ENCODE measurements at places on chromosomes 2 and 18.

DNA sequence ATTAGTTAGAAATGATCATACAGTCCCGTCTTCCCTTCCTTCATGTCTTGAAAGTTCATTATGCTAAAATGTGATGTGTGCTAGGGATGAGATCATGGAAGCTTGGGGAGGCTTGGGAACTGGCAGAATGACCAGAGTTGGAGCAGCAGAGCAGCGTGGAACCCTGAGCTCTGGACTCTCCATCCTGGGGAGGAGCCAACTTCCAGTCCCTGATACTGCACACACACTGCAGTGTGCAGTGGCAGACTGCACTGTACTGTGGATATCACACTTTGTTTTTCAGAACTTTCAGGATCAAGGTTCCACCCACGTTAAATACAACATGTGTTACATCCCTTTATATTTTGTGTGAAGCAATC, 27.3 kb upstream of the GREB1 start:
- no peak for DNase-seq

DNA sequence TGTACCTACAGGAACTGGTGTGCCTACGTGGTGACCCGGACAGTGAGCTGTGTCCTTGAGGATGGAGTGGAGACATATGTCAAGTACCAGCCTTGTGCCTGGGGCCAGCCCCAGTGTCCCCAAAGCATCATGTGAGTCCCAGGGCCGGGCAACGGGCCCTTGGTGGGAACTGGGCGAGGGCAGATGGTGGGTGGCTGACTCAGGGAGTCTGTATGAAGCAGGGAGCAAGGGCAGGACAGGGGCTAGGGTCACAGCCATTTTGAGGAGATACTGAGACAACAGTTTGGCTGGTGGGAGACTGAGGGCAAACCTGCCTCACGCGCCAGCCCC, 1.7 kb downstream of the EMILIN1 start:
- DNase-seq, result no peak

DNA sequence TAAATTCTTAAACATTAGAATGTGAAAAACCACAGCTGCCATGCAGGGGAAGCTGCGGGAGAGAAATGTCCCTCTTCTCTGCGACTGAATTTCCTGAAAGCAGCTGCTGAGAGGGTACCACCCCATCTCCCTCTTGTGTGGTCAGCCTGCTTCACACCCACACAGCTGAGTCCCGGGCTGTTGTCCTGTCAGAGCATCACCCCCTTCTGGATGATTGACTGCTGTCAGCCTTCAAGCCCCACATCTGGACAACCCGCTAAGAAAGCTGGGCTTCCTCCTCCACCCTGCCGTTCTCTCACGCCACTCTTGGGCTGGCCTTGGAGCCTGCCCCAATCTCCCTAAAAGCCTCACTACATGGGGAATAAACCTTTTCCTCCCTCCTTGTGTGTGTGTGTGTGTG, 26.0 kb downstream of the SH3YL1 start:
- DNase-seq, result no peak

DNA sequence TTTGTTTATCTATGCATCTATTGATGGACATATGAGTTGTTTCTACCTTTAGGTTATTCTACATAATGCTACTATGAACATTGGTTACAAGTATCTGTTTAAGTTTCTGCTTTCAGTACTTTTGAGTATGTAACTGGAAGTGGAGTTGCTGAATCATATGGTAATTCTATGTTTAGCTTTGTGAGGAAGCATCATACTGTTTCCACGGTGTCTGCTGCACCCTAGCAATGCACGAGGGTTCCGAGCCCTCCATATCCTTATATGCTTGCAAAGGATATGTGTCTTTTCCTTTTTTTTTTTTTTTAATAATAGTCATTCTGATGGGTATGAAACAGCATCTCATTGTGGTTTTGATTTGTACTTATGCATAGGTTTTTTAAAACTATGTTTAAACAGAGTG, 83.7 kb downstream of the FMNL2 start:
- DNase-seq, result no peak

- no peak for DNase-seq
Observed at GRCh38 chr2:5969303-5969702, 277.1 kb downstream of the SOX11 start.

- no peak for DNase-seq
Observed at GRCh38 chr2:214569419-214570035, 158.7 kb downstream of the VWC2L start.

GRCh38 chr2:157468931-157469708, 25.2 kb upstream of the CYTIP start:
- DNase-seq, result peak; percentile 58

DNA sequence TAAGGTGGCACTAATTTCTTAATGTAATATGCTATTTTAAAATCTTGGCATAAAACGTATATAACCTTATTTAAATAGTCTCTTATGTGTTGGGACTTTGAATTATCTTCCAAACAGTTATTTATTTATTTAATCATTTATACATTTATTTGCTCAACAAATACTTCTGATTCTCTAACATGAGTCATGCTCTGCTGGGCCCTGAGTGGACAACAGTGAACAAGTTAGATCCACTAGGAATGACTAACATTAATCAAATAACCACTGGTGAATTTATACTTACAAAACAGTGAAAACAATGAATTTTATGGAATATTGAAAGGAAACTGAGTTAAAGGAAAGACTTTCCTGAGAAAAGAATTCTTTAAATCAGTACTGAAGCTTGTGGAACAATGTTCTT, 1257.2 kb upstream of the CHAC2 start:
- DNase-seq, result no peak

DNA sequence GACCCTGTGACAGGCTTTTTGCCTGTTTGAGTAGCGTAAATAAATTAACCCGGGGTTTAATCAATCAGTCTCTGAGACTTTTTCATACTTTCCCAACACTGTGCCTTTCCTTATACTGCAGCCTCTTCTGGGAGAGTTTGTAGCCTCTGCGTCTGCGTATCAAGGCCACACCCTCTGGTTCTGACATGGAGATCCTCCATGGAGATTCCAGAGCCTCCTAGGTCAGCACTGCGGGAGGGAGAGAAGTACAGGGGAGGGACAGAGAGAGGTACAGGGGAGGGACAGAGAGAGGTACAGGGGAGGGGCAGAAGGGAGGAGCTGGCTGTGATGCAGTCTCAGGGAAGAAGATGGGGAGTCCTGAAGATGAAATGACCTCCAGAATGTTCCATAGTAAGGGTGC, 166.0 kb downstream of the ARL4C start:
- no peak for DNase-seq

- no peak for DNase-seq
Observed at GRCh38 chr2:42999391-42999841, 207.0 kb upstream of the HAAO start.

GRCh38 chr2:30354621-30355020, 92.4 kb upstream of the LCLAT1 start:
- no peak for DNase-seq

GRCh38 chr2:50951437-50951836, 80.5 kb downstream of the NRXN1 start:
- no peak for DNase-seq

GRCh38 chr2:85669549-85669948, 1.6 kb upstream of the SFTPB start:
- no peak for DNase-seq

- no peak for DNase-seq
Observed at GRCh38 chr2:120596191-120596811, 139.4 kb upstream of the GLI2 start.

DNA sequence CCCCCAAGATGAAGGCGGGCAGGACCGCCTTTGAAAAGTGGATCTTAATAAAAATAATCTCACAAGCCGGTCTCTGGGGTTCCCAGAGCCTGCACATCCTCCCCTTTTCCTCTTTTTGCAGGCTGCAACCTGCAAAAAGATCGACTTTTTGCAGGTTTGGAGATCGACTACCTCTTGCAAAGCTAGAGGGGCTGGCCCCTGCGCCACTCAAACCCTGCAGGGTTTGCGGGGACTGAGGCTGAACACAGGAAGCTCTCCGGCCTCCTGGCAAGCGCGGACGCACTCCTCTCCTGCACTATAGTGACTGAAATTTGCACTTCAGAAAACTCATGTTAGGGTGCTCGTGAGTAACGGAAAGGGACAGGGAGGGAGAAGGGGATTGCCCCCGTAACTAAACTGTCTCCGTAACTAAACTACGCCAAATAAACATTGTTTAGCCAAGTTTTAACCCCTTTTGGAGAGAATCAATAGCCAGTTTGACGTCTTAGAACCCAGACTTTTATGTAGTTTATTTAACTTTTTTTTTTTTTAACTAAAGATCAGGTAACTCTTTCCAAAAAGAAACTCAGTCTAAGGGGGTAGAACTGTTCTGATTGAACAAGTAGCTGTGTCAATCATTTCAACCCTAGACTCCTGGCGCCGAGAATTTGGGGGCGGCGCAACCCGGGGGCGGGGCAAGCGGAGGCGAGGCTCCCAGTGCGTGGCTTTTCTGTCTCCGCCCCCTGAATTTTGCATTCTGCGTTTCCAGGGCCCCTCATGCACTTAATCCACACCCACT, 2.5 kb downstream of the IGFBP5 start:
- no peak for DNase-seq
